Stimulated activated CD4-positive, alpha-beta T cell treated with anti-CD3 and anti-CD28 coated beads, TNF-alpha, amount 100 ng/mL, for 24 hours (primary cell): ENCODE measurements at places on chromosomes 16 and 17.

DNA sequence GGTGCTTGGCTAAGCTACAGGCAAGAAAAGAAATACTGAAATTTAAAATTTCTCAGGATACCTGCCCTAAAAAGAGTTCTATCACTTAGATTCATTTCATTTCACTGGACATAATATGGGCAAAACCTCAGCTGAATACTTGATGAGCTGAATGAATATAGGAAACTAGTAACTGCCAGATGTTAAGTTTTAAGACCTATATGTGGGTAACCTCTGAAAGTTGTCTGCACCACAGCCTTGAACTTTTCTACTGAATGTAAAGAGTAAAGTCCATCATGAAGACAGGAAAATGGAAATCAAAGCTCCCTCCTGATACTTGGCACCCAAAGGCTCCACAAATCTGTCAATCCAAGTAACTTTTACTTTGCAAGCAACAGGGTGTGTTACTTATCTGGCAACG, 50.8 kb downstream of the HIC1 start:
- DNase-seq, result no peak

GRCh38 chr17:1630662-1631061, 2.0 kb upstream of the SLC43A2 start:
- no peak for DNase-seq

DNA sequence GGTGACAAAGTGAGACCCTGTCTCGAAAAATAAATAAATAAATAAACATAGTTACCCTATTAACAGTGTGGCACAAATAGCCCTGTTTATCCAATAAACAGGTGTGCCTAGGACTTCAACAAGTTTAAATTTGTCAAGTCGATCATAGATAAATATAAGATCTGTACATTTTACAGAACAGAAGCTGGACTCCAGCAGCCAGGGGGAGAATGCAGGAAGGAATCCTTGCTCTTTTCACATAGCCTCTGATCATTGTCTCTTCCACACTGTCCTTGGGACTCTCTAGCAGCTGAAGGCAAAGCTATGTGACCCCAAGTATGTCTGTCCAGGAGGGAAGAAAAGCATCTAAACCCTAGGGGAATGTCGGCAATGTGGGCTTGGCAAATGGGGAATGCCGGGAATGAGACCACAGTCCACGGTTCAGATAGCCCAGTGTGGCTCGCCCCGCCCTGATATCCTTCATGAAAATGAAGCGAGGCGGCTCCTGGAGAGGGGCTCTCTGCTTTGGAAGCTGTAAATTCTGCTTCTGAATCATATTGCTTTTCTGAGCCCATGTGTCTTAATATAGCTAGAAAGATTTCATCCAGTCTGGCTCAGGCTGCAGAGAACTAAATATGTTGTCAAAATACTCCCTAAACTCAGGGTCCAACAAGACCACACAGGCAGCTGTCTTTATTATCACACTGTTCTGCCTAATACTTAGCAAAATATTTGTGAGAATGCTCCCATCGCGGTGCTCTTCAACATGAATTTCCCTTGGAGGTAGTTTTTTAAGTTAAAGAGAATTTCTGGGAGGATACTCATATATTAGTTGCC, 24.9 kb upstream of the GRB2 start:
- no peak for DNase-seq

DNA sequence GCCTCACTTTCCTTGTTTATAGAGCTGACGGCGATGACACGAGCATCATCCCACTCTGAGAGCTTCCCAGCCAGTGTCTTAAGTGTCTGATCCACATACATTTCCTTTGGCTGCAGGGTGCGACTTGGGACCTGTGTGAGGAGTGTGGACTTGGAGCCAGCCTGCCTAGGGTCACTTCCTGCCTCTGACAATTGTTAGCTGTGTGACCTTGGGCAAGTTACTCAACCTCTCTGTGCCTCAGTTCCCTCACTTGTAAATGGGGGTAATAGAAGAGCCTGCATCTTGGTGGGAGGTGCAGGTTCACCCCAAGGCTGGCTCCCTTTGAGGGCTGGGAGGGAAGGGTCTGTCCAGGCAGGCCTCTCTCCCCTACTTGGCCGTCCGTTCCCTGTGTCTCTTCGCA, 27.4 kb upstream of the GSE1 start:
- DNase-seq, result no peak

DNA sequence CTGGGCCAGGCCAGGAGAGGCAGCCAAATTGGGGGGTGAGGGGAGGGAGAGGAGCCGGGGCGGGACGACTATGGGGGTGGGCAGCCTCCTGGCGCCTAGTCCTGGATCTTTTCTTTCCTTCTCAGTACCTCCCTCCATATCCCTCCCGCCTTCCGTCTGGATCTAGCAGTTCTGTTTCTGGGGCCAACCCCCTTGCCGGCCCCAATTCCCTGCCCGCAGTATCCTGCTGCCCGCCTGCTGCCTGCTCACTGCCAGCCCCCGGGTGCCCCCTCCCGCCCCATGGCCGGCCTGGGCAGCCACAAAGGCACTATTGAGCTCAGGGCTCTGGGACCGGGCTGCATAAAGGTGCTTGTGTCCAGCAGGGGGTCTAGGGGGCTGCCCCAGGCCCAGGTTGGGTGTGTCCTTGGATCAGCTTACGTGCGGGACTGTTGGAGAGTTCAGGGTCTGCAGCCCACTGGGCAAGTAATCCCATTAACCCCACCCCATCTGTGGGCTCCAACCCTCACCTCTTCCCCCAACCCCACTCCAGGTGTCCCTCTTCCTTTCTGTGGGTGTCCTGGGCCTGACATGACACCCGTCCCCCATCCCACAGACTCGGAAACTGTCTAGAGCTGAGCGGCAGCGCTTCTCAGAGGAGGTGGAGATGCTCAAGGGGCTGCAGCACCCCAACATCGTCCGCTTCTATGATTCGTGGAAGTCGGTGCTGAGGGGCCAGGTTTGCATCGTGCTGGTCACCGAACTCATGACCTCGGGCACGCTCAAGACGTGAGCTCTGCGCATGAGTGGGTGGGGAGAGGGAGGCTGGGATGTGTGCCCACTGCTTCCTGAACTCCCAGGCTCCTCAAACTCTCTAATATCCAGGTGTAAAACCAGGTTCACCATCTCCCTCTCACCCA, 2.0 kb downstream of the WNK4 start:
- no peak for DNase-seq

- DNase-seq, result no peak
Measured at GRCh38 chr17:62676952-62677596, 49.6 kb downstream of the MRC2 start.

DNA sequence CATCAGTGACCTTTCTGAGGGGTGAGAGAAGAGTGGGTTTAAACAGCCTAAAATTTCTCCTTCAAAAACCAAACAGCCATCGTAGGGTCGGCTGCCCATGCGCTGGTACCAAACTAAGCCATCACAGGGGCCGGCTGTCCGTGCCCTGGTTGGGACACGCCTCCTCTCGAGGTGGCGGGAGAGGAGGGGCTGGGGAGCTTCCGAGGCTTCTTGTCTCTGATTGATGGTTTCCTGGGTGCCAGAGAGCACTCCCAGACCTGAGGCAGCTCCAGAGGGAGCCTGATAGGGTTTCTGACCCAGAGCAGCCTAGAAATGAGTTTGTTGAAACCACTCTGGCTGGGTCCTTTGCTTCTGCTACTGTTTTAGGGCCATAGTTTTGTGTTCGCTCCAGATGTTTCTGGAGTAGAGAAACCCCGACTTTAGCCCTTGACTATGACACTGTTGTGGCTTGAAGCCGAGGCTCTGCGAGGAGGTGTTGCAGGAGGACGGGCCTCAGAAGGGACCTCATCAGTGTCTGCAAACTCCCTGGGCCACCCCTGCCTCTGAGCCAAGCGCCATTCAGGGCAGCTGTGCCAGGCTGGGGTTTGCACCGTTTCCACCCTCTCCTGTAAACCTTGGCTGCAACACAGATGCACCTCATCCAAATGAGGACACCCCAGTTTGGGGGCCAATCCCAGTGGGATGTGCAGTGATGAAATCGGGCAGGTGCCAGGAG, 6.2 kb downstream of the ZNF276 start:
- no peak for DNase-seq

DNA sequence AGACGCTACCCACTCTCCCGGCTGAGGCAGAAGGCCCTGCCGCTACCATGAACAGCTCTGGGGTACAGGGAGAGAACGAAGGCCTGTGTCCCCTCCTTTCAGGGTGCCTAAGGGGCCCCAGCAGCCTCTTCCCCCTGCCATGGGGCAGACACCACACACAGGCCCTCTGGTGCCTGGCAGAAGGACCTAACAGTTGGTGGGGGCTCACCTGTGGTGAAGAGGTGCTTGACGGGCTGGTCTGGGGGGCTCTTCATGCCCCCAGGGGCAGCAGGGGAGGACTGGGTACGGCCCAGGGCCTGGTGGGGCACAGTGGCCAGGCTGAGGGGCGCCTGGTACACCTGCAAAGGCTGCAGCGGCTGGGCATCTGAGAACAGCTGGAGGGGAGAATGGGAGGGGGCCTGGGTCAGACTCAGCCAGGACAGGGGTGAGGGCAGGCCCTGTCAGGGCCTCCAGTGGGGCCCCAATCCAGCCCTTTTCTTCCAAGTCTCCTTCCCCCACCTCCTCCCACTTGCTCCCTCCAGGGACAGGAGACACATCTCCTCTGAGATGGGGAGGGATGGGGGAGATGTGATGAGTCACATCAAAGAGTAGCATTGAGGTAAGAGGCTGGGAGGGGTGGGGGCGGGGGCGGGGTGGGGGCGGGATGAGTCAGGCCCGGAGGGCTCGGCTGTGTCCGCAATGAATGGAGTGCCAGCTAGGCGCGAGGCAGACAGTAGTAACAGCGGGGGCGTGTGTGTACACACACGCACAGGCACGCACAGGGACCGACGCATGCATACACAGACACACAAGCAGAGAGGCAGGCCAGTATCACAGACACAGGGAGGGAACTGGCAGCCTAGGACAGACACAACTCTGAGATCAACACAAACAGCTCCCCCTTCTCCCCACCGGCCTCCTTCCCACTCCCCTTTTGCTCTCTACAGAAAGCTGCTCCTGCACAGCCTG, 16.1 kb downstream of the G6PC3 start:
- peak; percentile 43 for DNase-seq

DNA sequence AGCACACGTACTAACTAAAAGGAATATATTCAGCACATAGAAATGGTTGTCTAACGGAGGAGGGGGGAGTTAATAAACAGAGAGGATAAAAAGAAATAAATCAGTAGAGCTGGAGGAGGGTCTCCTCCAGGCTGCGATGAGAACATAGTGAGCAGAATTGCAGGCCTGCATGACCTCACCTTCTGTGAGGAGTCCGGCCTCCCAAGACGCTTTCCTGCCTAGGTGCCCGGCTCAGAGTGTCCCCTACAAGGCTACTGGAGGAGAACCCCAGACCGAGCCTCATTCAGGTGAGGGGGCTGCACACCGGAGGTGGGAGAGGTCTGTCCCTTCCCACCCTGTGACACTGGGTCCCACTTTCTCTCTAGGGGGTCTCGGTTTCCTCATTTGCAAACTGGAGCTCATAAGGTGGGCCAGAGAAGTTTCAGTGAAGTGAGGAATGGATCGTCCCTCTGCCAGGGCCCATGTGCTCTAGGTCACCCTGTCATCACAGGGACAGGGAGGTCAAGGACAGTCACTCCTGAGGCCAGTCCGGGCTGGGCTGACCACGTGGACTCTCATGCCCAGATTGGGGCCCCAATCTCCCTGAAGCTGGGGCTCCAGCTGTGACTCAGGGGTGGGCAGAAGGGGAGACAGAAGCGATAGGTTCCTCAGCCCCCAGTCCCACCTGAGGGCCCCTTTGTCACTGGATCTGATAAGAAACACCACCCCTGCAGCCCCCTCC, 3.3 kb upstream of the HBM start:
- no peak for DNase-seq

GRCh38 chr17:75225016-75225415, 19.5 kb downstream of the NUP85 start:
- DNase-seq, result no peak
